ENCODE measurements at places on chromosomes 2 and 18. TPM values are rescaled to one million over a fixed set of nuclear protein-coding genes. Genes with fewer than 3 reads are reported as not detected.

The RAPGEF4 gene
- total RNA-seq, result 1.3 TPM

The FEV gene
- 6.5 TPM for total RNA-seq

The TMEM169 gene
- total RNA-seq, result 0.21 TPM

The CPO gene
- total RNA-seq, result not detected

The VAMP5 gene
- 16.9 TPM for total RNA-seq

The CROCC2 gene
- not detected for total RNA-seq

The SLC40A1 gene
- total RNA-seq, result 43.6 TPM
